ENCODE measurements at places on chromosomes 7 and 10.

DNA sequence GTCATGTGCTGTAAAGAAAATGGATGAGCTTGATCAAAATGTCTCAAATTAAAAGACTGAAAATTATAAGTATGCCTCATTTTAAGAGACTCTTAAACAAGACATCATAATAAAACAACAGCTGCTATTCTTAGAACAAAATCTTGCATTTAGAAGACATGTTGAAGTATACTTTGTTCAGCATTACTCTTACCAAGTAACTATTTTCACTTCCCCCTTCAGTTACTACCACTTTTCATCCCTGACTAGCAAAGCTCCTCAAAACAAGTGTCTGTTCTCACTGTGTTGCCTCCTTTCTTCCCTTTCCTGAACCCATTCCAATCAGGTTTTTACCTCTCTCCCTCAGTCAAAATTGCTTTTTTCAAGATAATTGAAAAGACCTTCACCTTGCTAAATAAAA, 31.6 kb downstream of the ELAPOR2 start:
- DNase-seq = no peak

DNA sequence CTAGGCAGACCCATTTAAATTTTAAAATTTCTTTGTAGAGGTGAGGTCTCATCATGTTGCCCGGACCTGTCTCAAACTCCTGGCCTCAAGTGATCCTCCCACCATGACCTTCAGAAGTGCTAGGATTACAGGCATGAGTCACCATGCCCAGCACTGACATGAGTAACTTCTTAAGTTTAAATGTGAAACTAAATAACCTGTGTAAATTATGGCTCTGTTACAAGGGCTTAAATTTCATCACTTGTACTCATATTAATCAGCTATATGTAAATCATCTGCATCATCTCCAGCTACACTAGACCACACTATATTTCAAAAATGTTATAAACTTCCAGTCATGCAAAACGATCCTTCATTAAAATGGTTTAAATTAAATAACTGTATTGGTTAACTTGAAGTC, 56.1 kb downstream of the ATAD1 start:
- peak; percentile 71 for DNase-seq

DNA sequence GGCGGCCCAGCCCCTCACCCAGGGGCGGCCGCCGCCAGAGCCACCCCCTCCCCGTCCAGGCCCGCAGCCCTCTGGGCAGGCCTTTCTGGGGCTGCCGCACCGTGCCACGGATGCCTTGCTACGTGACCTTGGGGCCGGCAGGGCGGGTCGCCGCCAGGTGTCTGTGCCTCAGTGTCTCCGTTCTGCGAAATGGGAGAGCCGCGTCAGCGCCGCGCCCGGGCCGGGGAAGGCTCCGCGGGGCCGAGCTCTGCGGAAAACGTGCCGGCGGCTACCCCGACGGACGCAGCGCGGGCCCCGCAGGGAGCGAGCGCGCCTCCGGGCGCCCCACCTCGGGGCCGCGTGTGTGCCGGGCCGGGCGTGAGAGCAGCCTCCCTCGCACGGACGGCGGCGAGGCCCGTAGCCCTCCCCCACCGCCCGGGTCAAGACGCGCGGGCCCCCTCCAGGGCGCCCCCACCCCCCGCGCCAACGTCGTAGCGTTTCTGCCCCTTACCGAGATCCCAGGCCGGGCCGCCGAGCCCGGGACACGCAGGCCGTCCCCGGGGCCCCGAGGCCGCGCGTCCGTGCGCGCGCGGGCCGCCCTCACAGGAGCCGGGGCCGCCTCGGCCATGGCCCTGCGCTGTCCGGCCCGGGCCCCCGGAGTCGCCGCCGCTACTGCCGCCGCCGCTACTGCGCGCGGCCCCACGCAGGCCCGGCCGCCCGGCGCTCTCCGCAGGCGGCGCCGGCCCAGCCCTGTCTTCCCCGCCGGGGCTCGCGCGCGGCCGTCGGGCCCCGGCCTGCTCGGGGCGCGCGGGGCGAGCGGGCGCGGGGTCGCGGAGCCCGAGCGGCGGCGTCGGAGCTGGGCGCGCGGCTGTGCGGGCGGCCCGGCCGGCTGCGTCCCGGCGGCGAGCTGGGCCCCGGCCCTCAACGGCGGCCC, 1.1 kb downstream of the ZNF777 start:
- DNase-seq = no peak

GRCh38 chr7:33471636-33472242, 342.4 kb downstream of the BBS9 start:
- no peak for DNase-seq

GRCh38 chr10:74337330-74338016, 186.5 kb downstream of the ADK start:
- no peak for DNase-seq

DNA sequence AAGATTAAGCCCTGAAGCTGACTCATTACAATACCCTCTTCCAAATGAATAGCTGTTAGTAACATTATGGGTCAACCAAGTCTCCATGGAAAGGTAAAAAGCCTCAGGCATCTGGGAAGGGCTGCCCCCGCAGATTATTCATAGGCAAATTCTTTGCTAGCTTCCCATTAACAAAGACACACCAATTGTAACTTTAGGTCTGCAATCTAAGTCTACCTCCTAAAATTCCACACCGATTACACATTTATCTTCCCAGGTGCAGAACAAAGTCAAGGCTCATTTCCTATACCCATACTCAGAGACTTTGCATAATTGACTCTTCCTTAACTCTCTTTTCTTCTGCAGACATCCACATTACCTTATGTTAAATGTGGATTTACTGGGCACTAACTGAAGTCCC, 826.3 kb upstream of the MBL2 start:
- DNase-seq = no peak

DNA sequence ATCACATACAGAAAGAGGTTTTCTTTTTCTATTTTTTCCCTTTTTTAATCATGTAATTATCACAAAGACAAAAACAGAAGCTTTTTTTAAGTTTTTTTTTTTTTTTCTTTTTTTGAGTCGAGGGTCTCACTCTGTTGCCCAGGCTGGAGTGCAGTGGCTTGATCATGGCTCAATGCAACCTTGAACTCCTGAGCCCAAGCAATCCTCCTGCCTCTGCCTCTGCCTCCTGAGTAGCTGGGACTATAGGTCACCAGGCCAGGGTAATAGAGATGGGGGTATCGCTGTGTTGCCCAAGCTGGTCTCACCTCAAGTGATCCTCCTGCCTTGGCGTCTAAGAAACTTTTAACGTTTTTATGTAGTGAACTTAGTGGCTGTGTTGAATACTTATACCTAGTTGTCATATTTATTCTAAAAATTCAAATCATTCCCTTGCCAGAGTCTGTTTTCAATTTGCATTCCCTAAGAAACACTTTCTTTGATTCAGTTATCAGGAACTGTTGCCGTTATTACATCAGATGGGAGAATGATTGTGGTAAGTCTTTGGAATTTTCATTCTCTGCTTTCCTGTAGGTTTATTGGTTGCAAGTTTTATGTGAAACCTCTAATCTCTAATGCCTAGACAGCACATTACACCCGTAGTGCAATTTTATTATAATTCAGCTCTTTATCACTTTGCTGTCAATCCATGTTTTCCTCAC, 1.3 kb downstream of the LSM8 start:
- DNase-seq = peak; percentile 3

DNA sequence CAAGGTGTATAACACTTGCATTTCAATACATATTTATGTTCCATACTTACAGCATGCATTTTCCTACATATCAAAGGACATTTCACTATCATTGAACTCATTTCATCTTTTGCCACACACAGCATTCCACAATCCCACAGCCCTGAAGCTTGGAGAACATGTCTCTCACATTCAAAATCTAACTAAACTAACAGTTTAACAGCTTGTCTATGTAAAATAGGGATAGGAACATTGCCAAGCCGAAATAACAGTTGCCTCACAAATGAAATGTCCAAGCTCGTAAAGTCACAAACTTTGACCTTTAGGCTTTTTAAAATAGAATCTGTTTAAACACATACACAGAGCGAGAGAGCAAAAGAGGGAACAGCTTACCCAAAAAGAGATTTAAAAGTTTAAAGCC, 65.3 kb downstream of the HGF start:
- no peak for DNase-seq

DNA sequence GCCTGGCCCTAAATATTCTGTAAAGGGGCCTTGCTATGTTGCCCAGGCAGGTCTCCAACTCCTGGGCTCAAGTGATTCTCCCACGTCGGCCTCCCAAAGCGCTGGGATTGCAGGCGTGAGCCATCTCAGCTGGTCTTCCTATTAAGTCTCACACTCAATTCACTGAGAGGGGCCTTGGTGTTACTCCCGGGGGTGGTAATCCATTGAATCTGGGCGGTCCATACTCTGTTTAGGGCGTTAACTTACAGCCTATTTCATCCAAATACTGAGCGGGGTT, 665 bp upstream of the SRRT start:
- DNase-seq = no peak

DNA sequence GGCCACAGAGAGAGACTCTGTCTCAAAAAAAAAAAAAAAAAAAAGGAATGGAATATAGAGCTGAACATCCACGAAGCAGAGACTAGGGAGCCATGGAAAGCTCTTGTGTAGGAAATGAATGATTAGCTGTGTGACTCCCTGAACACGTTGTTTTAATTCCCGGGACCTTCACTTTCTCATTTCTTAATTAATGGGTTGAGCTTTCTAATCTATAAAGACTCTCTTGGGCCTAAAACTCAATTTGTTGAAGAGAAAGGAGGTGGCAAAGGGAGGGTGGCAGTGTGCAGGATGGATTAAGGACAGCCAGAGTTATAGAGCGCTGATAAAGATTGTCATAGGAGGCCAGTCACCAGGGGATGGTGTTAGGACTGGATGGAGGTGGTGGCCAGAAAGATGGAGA, 48.0 kb downstream of the CYCS start:
- no peak for DNase-seq

- no peak for DNase-seq
These were observed 86.0 kb upstream of the KCTD7 start for GRCh38 chr7:66542528-66543269.

DNA sequence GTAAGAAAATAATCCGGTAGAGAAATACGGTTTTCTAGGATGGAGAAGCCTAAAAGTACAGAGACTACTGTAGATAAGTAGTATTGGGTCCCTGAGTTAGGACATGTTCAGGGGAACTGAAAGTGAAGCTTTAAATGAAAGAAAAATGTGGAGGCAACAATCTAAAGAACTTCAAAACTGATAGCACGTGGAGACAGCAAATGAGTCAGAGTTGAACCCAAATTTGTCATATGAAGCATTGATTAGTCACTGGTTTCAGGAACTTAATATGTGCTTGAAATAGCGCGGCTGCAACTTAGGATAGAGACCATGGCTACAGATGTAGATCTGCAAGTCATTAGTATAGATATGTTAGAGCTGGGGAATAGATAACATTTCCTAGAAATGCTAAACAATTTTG, 1138.6 kb upstream of the SORCS1 start:
- DNase-seq = no peak

- no peak for DNase-seq
These were observed 40.2 kb downstream of the ASB13 start for GRCh38 chr10:5625992-5626777.

DNA sequence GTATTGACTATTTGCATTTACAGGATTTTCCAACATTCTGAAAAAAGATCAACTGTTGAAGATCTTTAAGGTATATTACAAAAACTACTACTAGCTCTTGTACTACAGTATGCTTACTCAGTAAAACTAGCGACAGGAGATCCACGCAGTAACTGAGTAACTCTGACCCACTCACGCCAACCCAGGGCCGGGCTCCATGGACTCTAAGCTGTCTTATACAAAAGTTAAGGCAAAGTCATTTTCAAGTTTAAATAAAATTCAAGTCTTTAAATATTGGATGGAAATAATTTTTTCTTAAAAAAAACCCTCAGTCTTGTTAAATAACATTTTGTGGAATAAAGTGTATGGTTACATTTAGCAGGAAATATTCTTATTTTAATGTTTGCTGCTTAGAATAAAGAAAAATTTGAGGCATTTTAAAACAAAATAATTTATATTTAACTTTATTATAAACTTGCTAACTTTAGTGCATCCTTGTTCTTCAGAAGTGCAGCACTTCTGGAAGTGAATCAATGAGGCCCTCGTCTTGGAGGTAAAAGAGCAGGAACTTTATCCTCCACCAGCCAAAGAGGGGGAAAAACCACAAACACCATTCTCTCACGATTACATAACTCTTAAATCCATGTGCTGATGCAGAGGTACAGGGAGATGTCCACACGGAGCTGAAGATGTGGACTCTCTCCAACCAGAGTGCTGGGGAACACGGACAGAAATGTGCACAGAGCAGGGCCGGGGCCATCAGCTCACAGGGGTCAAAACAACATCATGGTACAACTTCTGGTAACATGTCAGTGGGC, 119.9 kb downstream of the LARP4B start:
- no peak for DNase-seq

GRCh38 chr10:83104616-83105015, 1034.7 kb upstream of the GHITM start:
- no peak for DNase-seq

DNA sequence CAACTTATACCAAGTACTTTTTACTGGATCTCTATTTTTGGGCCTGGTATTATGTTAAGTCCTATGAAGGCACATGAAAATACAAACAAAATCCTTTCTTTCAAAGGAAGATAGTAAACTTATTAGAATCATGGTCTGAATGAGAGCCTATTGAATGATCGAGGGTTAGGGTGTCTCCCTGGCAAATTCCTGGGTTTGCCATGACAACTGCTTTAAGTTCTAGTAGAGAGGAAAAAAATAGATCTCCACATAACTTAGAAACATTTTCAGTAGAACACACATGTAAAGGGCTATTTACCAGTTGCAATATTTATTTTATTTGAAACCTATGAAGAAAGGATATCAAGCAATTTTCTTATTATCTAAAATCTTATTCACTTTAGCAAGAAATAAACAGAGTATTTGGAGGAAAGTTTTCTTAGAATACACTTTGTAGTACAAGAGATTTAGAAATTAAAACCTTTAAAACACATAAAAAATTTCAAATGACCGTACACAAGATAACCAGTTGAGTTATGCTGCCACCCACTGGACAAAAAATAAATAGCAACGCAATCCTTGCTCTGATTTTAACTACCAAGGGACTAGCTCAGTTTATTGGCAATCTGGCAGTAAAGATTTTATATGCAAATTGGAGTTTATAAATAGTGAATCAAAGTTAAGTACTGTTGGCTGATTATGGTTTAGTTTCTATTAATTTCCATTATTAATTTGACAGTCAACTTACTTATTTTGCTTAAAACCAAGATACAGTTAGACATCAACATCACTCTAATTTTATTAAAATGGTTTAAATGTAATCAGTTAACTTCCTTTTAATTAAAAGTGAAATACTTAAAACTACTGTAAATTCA, 33.9 kb downstream of the CACUL1 start:
- peak; percentile 47 for DNase-seq

- DNase-seq = no peak
These were observed 29.2 kb upstream of the ELOVL3 start for GRCh38 chr10:102196893-102197292.

DNA sequence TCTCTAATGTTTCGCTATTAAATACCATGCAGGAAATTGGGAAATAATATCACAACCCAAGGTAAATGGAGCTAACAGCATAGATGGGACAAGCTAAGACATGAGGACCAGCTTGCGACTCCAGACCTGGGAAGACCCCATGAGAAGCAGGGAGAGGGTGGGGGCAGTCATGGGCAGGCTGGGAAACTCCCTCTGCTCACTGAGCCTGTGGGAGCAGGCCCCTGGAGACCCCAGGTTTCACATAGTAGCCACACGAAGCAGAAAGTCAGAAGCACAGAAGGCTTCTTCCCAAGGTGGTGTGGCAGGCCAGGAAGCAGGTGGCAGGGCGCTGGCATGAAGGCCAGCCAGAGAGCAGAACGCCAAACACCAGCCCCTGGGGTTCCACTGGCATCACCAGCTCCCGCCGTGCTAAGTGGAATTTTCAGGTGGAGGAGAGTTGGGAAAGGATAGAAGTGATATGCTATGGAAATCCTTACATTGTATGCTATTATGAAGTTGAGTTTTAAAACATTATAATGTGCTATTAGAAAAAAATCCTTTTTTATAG, 99.9 kb upstream of the RNF32 start:
- DNase-seq = no peak

Data from CD14-positive monocyte (primary cell).